HT-29 (cell line): ENCODE measurements at places on chromosomes 12 and 14. TPM values are rescaled to one million over a fixed set of nuclear protein-coding genes. Genes with fewer than 3 reads are reported as not detected.
A peak's percentile ranks its signal among the peaks of the same experiment; 100 is the strongest.

RAPGEF3 gene
- 38.2 and 44.1 TPM in 2 replicates for total RNA-seq

TIMELESS gene
- 19.7 and 21.8 TPM in 2 replicates for total RNA-seq

ASCL1 gene
- total RNA-seq = not detected in 2 replicates

RAB35 gene
- total RNA-seq = 46.1 and 53.4 TPM in 2 replicates

FAM90A1 gene
- total RNA-seq = not detected in 2 replicates

KRT71 gene
- not detected in 2 replicates for total RNA-seq

SLCO1C1 gene
- total RNA-seq = not detected in 2 replicates

GPR84 gene
- total RNA-seq = not detected in 2 replicates

PHLDA1 gene
- total RNA-seq = 38.5 and 41.7 TPM in 2 replicates

GYS2 gene
- not detected in 2 replicates for total RNA-seq

ACSM4 gene
- total RNA-seq = not detected in 2 replicates

CMAS gene
- total RNA-seq = 26.0 and 27.2 TPM in 2 replicates

C1R gene
- total RNA-seq = 0.03 and 0.53 TPM in 2 replicates

CLEC4D gene
- total RNA-seq = not detected in 2 replicates

DNA sequence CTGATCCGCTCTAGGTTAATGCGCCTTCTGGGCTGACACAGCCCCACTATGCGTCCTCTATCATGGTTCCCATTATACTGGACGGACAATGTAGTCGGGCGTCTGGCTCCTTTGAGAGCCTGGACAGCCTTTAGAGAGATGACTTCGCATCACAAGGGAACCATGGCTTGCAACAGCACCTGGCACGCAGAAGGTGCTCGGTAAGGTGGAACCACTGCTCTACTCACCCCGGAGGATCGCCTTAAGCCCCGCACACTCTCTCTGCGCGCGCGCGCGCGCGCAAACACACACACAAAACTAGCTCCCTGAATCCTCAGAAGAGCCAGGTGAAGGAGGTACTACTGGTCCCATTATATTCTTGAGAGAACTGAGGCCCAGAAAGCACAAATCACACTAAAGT lies 7.1 kb downstream of the MAP3K12 start:
- DNase-seq = no peak

GRCh38 chr12:50363141-50363540 lies 33.3 kb downstream of the FAM186A start:
- no peak for DNase-seq

- no peak for DNase-seq
Measured at GRCh38 chr14:90756755-90757345, 59.4 kb downstream of the TTC7B start.

DNA sequence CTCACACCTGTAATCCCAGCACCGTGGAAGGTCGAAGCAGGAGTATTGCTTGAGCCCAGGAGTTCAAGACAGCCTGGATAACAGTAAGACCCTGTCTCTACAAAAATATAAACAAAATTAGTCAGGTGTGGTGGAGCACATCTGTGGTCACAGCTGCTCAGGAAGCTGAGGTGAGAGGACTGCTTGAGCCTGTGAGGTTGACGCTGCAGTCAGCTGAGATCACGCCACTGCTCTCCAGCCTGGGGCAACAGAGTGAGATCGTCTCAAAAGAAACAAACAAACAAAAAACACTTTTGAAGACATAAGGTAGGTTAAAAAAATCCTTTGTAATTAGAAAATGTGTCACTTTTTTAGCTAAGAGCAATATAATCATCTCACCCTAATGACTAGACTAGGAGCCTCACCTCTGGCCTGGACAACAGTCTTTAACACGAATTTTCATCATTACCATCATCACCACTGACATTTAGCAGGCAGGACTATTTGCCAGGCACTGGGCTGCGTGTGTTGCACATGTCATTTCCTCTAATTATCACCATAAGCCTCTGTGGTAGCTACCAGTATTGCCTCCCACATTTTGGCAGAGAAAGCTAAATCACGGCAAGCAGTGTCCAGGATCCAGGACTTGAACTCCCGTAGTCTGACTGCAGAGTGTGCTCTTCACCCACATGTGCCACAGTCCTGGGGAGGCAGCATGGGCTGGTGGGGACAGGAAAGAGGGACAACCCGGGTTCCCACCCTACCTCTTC lies 4.6 kb upstream of the SYCP3 start:
- no peak for DNase-seq

DNA sequence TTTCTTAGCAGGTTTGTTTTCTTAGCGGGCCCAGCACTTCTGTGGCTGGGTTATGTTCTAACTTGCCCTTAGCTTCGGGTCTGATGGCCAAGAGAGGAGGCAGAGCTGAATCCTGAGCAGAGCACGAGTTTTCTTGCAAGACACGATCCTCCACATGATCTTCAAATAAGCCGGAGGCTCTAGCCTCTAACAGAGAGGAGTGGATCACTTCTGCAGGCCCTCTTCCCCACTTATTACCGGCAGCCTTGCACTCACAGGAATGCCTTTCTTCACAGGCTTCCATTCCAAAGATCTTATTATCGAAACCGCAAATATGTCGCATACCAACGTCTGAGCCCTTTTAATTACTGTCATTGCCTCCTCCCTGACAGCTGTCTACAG lies 79.5 kb downstream of the SINHCAF start:
- no peak for DNase-seq

DNA sequence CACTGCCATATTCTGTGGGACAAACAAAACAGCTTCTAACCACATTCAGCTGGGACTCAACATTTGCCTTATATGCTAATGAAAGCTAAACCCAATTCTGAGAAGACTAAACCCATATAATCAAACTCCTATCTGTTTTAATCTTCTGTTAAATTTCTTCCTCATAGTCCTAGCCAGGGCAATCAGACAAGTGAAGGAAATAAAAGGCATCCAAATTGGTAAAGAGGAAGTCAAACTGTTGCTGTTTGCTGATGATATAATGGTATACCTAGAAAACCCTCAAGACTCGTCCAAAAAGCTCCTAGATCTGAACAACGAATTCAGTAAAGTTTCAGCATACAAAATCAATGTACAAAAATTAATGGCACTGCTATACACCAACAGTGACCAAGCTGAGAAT lies 157.1 kb downstream of the PHLDA1 start:
- no peak for DNase-seq

- DNase-seq = no peak
Measured at GRCh38 chr12:49535921-49536525, 2.8 kb upstream of the KCNH3 start.

- no peak for DNase-seq
Measured at GRCh38 chr14:88210426-88210825, 112.6 kb downstream of the KCNK10 start.

DNA sequence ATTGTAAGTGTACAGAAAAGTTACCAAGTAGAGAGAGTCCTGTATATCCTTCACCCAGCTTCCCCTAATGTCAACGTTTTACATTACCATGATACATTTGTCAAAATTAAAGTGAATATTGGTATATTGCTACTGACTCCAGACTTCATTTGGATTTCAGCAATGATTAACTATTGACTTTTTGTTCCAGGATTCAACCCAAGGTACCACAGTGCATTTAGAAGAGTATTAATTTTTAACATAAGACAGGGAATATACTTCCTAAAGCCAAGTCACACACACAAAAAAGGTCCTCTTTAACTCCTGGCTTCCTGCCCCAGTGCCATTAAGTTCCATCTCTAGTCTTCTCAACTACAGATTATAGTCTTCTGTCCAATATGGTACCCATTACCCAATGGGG lies 75.5 kb upstream of the RBM19 start:
- DNase-seq = no peak

DNA sequence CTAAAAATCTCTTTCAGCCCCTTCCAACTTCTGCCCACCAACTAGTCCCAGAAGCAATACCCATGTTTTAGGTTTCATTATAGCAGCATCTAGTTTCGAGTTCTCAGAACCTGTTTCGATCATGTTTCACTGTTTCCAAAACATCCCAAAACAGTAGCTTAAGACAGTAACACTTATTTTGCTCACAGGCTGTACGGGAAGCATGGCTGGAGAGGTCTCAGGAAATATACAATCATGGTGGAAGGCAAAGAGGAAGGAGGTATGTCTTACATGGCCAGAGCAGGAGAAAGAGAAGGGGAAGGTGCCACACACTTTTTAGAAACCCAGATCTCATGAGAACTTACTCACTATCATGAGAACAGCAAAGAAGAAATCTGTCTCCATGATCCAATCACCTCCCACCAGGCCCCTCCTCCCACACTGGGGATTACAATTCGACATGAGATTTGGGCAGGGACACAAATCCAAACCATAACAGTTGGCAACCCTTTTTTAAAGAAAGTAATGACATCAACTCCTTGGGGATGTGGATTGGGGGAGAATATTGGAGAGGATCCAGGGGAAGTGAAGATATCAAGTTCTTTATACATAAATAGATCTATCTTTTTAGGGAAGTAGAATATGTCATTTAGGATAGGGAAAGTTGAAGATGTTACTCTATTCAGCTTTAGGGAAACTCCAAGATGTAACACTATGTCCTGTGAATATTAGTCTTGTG lies 269.9 kb upstream of the PLEKHG7 start:
- DNase-seq = no peak

GRCh38 chr12:65810036-65810435 lies 14.2 kb upstream of the HMGA2 start:
- no peak for DNase-seq

GRCh38 chr14:72975770-72976169 lies 49.5 kb downstream of the DCAF4 start:
- peak; percentile 6 for DNase-seq

DNA sequence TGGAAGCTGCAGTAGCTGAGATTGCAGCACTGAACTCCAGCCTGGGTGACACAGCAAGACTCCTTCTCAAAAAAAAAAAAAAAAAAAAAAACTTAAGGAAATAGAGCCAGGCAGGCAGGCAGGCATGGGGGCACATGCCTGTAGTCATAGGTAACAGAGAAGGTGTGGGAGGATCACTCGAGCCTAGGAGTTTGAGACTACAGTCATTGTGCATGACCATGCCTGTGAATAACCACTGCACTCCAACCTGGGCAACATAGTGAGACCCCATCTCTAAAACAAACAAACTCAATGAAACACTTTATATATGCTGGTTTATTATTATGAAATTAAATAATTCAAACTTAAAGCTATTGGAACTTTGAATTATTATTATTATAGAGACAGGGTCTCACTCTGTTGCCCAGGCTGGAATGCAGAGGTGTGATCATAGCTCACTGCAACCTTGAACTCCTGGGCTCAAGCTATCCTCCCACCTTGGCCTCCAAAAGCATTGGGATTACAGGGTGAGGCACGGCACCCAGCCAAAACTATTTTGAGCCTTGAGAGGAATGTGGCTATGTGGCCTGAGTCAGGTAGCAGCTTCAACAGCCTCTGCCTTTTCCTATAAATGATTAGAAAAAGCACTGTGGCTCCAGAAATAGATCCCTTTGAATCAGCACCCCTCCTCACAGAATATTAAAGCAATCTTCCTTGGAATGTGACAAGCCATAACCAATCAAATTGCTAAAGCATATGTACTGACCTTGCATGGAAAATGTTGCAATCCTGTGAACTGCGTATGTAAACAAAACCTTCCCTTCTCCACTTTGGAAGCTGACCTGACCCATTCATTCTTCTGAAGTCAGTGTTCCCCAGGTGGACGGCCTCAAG lies 34.7 kb upstream of the YY1 start:
- DNase-seq = no peak

DNA sequence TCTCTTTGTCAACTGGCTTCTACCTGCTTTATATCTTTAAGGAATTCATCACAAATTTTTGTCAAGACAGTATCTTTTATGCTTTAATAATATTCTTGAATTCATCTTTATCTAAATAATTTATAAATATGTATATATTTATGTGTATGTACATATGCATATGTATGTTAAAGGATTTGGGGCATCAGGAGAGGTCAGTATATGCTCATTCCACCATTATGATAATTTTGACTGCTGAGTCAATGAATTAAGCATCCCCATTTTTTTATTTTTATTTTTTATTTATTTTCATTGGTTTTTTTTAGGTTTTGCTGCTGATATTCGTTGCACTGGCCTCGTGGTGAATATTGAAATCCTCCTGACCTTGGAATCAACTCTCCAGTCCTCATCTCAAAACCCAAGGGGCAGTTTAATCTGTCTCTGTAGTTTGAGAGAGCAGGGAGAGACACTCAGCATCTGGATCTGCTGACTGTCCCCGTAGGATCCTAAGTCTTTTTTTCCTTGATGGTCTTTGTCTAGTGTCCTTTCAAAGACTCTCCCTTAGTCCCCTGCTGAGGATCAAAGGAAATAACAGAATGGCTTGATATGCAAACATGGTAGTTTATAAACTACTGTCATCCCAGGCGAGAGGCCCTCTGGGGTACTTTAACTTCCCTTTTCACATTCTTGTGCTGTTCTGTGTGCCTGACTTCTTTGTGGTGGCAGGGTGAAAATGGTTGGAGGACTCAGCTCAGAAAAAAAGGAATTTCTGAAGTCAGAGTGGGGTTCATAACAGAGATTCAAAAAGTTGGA lies 218.7 kb downstream of the DIO2 start:
- DNase-seq = no peak

GRCh38 chr14:37027188-37027824 lies 145.1 kb downstream of the SLC25A21 start:
- no peak for DNase-seq

- DNase-seq = no peak
Measured at GRCh38 chr14:69993326-69993725, 114.1 kb downstream of the SMOC1 start.

- no peak for DNase-seq
Measured at GRCh38 chr12:128918481-128919260, 65.4 kb downstream of the GLT1D1 start.

GRCh38 chr14:97703006-97703760 lies 906.0 kb downstream of the VRK1 start:
- no peak for DNase-seq

DNA sequence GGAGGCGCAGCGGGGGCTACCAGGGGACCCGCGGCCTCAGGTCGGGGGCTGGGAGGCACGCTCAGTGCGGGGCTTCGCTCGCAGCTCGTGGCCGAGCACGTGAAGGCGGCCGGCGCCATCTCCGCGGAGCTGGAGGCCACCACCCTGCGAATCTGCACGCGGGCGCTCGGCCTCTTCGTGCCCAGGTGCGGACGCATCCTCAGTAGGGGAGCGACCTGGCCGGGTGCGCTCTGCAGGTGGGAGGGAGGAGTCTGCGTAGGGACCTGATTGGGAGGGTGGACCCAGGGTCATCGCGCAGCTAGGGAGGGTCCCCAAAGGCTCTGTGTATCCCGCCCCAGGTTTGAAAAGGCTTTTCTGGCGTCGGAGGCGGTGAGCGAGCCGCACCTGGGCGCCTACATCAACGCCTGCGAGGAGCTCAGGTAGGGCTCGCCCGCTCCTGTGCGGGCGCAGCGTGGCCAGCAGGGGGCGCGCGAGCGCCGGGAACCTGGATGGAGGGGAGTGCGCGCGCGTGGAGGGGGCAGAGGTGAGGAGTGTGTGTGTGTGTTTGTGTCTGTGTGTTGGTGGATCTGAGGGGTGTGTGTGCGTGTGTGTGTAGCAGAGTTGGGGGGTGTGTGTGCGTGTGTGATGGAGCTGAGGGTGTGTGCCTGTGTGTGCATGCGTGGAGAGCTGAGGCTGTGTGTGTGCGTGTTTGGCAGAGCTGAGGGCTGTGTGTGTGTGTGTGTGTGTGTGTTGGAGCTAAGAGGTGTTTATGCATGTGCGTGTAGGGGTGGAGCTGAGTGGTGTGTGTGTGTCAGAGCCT lies 10.3 kb downstream of the EXOC3L4 start:
- peak; percentile 74 for DNase-seq

- DNase-seq = no peak
Measured at GRCh38 chr12:33795536-33795935, 226.8 kb upstream of the ALG10 start.
